ENCODE measurements at places on chromosomes 6 and 20. TPM values are rescaled to one million over a fixed set of nuclear protein-coding genes. Genes with fewer than 3 reads are reported as not detected.

- no peak for DNase-seq
These were observed 63.1 kb downstream of the COL12A1 start for GRCh38 chr6:75142721-75143120.

GRCh38 chr20:46899621-46900020, 5.0 kb downstream of the EYA2 start:
- DNase-seq, result no peak

- DNase-seq, result no peak
These were observed 99.3 kb upstream of the TIAM2 start for GRCh38 chr6:154895841-154896240.

DNA sequence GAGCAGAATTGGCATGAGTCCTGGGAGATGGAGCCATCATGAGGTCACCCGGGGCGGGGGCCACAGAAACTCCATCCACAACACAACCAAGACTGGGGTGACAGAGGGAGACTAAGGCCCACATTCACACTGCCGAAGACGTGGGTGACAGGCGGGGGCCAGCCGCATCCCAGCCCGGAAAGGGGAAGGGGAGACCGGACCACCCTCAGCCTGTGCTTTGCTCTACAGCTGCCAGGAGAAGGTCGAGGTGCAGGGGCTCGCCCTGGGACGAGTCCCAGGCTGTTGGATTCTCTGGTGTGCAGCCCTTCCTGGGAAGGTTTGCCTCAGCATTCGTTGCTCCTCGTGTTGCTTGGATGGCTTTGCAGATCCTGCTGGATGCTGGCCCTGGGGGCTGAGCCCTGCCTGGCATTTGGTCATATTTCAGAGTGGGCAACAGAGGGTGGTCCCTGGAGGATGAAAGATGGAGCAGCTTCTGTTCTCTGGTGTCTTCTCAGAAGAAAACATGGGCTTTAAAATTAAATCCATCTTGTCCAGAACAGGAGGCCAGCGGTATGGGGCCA, 328.9 kb downstream of the TAF4 start:
- no peak for DNase-seq

- no peak for DNase-seq
These were observed 12.8 kb downstream of the PTPRK start for GRCh38 chr6:128507337-128508310.

DNA sequence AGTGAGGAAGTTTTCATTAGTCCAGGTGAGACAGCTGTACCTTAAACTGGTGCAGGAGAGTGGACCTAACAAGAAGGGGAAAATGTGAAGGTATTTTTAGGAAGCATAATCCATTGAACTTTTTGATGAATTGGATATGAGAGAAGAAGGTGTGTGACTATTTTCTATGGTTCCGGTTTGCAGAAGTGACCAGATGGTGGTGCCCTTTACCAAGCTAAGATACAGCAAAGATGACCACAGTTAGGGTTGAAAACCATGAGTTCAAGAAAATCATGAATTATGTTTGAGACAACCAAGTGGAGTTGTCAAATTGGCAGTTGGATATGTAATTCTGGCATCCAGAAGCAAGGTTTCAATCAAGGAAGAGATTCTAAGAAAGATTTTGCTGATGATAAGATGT, 61.9 kb upstream of the NRSN1 start:
- DNase-seq, result no peak

- DNase-seq, result no peak
These were observed 50.6 kb upstream of the ZMYND8 start for GRCh38 chr20:47406849-47407682.

DNA sequence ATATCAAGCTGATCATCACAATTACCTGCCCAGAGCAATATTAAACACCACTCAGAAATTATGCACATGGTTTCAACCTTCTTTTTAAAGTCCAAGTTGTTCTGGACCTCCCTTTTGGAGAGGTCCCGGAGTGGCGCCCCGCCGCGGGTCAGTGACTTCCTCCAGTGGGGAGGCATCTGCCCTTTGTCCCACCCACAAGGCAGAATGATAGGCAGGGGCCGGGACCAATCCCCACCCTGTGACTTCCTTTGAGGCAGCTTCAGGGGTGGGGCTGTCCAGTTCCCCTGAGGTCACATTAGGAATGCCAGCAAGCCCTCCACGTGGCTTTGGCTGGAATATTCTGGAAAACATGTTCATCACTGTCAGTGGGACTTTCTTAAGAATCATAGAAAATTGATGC, 207.0 kb downstream of the ANKRD60 start:
- no peak for DNase-seq

The POLR1C gene
- 29.8 TPM for total RNA-seq

The KCNK16 gene
- total RNA-seq, result not detected

The PRKN gene
- 8.1 TPM for total RNA-seq

The IL20RA gene
- total RNA-seq, result 11.6 TPM

The SRF gene
- 19.5 TPM for total RNA-seq

The CCR6 gene
- not detected for total RNA-seq

The GTSF1L gene
- not detected for total RNA-seq

The HINT3 gene
- 32.9 TPM for total RNA-seq
